ENCODE measurements at places on chromosomes 1 and 21.

DNA sequence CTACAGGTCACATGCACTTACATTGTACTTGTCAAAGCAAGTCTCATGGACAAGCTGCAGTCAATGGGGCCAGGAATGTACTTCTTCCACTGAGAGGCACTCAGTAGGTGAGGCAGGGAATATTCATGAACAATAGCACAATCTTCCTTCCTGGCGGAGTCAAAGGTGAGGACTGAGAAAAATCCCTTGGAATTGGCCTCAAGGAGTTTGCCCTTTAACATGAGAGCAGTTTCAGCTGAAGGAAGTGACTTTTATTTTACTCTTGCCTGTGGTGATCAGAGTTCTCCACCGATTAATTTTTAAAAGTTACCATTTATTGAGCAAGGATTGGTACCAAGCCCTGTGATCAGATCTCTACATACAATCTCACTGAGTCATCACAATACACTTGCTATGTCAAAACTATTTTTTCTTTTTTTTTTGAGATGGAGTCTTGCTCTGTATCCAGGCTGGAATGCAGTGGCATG lies 11.2 kb upstream of the AK2 start:
- DNase-seq: peak; percentile 35

- peak; percentile 10 for DNase-seq
These were observed 1.2 kb downstream of the LRP8 start for GRCh38 chr1:53326598-53327181.

DNA sequence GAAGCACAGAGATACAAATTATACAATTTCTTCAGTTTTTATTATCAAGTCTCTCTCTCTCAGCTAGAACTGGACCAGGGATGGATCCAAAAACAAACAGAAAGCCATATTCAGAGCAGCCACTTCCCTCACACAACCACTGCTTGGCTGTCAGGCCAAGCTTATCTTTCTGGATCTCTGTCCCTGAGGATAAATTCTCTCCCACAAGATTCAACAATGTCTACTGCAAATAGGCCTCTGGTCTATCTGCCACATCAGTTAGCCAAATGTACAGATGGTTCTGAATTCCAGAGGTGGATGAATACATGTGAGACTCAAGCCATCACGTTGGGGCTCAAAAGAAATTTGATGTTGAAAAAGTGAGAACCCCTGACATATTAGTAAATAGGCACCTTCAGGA lies 350.9 kb downstream of the LTN1 start:
- no peak for DNase-seq

- DNase-seq: peak; percentile 84
These were observed at the start of gene DISP1 for GRCh38 chr1:222814536-222815439. DISP1 (plus strand) TSS chr1:222815039; CDS start chr1:222942824, 127,785 bp downstream.

DNA sequence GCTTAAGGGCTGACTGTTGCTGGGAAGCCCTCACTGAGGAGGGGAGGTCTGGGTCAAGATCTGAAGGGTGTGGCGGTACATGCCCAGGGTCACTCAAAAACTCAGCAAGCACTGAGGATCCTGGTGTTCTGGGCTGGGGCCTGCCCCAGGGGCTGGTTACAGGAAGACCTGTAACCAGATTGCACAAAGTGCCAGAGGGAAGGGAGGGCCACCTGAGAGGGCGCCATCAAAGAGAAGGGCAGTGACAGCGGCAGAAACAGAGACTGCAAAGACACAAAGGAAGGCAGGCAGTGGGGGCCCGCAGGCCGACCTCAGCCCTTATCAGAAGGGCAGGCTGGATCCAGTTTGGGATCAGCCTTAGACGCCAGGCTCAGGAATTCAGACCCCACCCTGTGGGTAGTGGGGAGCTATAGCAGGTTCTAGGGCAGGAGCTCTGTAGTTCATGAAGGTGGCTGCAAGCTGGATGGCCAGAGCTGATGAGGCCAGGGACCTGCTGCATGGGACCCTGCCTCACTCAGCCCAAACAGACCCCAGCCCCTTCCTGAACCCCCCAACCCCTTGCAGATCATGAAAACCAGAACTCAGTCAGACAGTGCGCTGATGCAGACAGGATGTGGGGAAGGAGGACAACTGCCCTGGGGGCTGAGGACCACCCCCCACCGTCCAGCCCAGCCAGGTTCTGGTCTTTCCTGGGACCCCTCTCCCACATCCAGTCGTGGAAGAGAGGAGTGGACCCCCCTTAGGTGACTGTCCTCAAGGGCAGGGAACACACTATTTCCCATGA lies 3.9 kb downstream of the SH2D5 start:
- DNase-seq: no peak

- no peak for DNase-seq
These were observed 480 bp downstream of the DPYD start for GRCh38 chr1:97920276-97920831.

GRCh38 chr1:7462617-7463016 lies 308.5 kb upstream of the VAMP3 start:
- no peak for DNase-seq

DNA sequence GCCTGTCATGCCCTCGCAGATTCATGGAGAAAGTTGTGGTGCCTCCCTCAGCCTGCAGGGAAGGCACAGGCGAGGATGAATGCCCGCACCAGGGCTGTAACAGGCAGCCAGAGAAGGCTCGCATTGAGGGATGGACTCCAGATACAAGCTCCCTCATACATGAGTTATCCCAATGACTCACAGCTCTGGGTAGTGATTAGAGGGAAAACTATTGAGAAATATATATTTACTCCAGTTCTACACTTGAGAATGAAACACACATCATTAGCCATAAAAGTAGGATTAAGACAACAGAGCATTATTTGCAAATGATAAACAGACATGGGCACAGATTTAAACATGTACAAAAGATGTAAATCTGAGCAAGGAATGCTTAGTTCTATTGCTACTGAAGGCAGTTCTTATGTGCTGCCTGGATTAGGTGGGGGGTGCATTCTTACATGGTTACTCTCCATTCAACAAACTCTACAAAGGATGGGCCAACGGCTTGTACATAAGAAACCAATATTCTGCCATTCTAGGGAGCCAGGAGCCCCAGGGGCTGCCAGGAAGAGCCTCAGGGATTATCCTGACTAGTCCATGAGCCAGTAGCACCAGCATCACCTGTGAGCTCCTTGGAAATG lies 97.9 kb downstream of the CSMD2 start:
- peak; percentile 89 for DNase-seq

- DNase-seq: no peak
These were observed 57.6 kb downstream of the FAF1 start for GRCh38 chr1:50902419-50902818.

- no peak for DNase-seq
These were observed 15.4 kb downstream of the COL9A2 start for GRCh38 chr1:40301541-40302299.

- DNase-seq: peak; percentile 58
These were observed 221.3 kb downstream of the MRPL39 start for GRCh38 chr21:25385911-25386474.

GRCh38 chr21:44880405-44881197 lies 7.1 kb upstream of the PTTG1IP start:
- DNase-seq: peak; percentile 41

- DNase-seq: no peak
These were observed 159.0 kb downstream of the BARHL2 start for GRCh38 chr1:90558126-90558525.

- DNase-seq: peak; percentile 60
These were observed 97.9 kb upstream of the RGS1 start for GRCh38 chr1:192477630-192478029.

DNA sequence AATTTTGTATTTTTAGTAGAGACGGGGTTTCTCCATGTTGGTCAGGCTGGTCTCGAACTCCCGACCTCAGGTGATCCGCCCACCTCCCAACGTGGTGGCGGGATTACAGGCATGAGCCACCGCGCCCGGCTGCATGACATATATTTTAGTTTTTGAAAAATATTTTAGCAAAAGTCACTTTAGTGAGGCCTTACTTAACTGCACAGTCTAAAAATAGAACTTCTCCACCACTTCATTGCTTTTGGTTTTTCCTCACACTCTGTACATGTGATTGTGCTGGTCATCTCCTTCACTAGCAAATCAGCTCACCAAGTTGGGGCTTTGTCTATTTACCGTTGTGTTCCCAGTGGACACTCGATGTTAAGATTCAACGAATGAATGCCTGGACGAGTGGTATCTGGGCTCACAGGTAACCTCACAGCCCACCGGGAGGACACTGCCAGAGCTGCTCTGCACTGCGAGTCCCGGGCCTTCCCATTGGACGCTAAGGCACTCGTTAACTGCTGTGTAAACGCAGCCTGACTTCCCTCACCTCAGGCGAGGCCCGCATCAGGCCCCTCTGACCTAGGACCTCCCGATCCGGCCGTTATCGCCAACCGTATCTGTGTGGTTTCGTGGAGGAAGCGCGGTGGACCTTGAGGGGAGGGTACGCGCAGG lies 14.0 kb upstream of the ZNF692 start:
- DNase-seq: peak; percentile 42

- DNase-seq: no peak
These were observed 40.9 kb upstream of the LRRC8B start for GRCh38 chr1:89483757-89484077.

DNA sequence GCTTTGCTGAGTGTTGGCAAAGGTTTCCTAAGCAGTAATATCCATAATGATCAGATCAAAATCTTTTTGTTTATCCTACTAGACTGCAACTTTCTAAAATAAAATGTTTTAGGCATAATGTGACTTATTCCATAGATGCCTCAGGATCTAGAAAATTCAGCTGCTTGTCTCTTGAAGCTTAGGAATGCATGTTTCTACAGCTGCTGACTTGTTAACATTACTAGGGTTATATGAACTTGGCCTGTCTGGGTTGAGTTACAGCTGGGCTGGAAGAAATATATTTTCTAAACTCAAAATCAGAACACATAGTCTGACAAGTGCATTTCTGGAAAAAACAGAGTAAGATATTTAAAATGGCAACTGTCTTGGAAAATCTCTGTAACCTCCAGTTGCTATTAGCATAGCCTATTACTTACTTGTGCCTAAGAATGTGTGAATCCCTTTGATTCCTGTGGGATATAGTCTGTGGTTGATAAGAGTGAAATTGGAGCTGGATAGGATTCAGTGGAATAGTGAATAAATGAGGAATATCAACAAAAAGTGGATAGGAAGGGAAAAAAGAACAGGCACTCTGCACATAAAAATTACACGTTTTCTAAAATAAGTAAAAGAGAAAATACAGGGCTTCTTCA lies 61.2 kb downstream of the RGS4 start:
- no peak for DNase-seq

GRCh38 chr1:97379387-97380075 lies 541.3 kb downstream of the DPYD start:
- DNase-seq: peak; percentile 74

- DNase-seq: no peak
These were observed 36.4 kb downstream of the ZNF684 start for GRCh38 chr1:40567825-40568224.

DNA sequence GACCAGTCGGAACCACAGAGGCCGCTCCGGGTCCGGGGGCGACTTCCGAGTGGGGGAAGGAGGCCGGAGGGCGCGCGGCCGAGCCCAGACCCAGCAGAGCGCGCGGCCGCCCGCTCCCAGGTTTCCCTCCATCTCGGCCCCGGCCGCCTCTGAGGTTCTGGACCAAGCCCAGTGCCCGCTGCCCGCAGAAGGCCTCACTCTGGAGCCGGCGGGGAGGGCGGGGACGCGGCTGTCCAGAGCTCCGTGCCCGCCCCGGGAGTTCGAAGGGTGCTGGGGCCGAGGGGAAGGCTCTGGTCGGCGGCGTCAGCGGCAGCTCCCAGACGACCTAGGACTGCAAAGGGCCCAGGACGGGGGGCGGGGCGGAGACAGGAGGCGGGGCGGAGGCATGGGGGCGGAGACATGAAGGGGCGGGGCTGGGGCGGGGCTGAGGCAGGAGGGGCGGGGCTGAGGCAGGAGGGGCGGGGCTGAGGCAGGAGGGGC lies 48.0 kb upstream of the SLC19A1 start:
- peak; percentile 87 for DNase-seq

DNA sequence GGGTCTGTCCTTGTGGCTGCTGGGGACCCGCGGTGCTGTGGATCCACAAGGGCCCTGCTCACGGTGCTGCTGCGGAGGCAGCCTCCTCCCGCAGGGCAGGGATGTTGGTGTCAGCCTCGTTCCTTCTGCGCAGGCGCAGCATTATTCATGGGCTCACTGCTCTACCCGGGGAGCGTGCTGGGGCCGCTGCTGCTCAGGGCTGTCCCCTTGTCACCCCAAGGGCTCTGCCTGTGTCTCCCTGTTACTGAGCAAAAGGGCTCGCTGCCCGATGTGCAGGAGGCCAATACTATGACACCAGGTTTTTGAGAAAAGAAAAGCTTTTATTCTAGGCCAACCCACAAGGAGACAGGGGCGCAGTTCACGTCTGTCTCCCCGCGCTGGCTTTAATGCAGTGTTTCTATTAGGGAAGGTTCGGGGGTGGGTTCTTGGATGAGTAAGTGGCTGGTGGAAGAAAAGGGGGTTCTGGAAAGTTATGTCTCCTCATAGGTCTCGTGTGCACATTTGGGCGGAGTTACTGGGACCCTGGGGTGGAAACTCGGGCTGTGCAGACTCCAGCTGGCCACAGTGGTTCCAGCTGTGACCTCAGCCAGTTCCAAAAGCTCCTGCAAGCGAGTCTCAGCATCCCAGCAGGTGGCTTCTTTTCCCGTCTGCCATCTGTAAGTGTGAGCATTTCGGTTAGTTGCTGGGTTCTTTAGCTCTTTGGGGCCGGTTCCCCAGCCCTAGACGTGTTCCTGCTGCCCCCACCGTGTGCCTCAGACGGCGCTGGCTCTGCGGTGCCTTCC lies 40.8 kb upstream of the LRRC3 start:
- DNase-seq: no peak

- no peak for DNase-seq
These were observed 80.2 kb upstream of the MACF1 start for GRCh38 chr1:39124282-39124681.

DNA sequence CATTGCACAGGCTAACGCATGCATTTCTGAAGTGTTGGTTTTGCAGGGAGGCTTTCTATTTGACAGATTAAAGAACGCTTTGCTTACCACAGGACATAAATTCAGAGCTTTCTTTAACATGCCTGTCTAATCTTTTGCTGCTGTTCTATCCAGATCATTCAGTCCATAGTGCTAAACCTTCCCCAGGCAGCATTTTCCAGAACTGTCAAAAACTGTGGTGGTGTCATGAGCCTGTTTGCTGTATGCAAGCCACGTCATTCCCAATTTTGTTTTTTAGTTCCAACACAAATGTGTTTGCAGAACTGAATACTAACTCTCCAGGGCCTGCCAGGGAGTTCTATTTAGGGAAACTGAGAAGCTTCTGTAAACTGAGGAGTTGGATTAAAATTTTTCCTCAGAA lies 390.5 kb upstream of the LYPLAL1 start:
- DNase-seq: no peak

DNA sequence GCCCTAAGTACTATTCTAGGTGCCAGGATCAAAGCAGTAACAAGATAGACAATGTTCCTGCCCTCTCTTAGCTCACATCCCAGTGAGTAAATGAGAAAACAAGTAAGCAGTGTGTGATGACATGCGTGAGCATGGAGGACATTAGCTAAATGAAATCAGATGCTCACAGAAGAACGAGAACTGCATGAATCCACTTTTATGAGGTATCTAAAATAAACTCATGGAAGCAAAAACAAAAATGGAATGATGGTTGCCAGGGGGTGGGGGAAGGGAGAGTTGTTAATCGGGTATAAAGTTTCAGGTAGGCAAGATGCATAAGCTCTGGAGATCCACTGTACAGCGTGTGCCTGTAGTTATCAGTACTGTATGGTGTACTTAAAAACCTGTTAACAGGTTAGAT lies 195.1 kb downstream of the HHAT start:
- DNase-seq: no peak
